ENCODE measurements at places on chromosomes 2 and 18. TPM values are rescaled to one million over a fixed set of nuclear protein-coding genes. Genes with fewer than 3 reads are reported as not detected.

- peaks cover 17% of the 10 kb centered on the region for H3K27me3 ChIP-seq
- peaks cover 4% of the 10 kb centered on the region for H3K4me1 ChIP-seq
- H3K36me3 ChIP-seq = no peaks in the 10 kb centered on the region
- no peak for DNase-seq
- no peak overlapping the region for H3K4me3 ChIP-seq
Observed at GRCh38 chr18:59265974-59266369, 7.3 kb downstream of the RAX start.

- H3K4me3 ChIP-seq = no peak overlapping the region
- no peak overlapping the region for H3K27ac ChIP-seq
- peaks cover 4% of the 10 kb centered on the region for H3K36me3 ChIP-seq
- no peaks in the 10 kb centered on the region for H3K27me3 ChIP-seq
Observed at GRCh38 chr2:234015861-234016260, 34.6 kb upstream of the SPP2 start.

- H3K27ac ChIP-seq = no peak overlapping the region
- H3K36me3 ChIP-seq = no peaks in the 10 kb centered on the region
- DNase-seq = no peak
- H3K27me3 ChIP-seq = no peaks in the 10 kb centered on the region
- no peaks in the 10 kb centered on the region for H3K4me1 ChIP-seq
Observed at GRCh38 chr2:23492921-23493320, 107.9 kb downstream of the KLHL29 start.

DNA sequence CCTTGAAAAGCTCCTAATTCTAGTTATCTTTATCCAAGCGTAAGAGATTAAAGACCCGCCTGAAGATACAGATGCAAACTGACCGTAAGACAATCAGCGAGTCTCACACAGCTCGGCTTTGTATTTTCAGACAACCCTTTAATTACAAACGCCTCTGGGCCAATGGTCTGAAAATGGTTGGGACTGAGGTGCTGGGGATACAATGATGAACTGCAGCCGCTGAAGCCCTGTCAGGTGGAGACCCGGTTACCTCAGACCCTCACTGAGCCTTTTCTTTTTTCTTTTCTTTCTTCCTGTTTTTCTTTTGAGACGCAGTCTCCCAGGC, 715 bp upstream of the CFAP36 start:
- no peaks in the 10 kb centered on the region for H3K36me3 ChIP-seq
- no peaks in the 10 kb centered on the region for H3K4me1 ChIP-seq
- H3K4me3 ChIP-seq = peak overlapping the region; percentile 85
- peak overlapping the region; percentile 62 for H3K27ac ChIP-seq
- DNase-seq = no peak

DNA sequence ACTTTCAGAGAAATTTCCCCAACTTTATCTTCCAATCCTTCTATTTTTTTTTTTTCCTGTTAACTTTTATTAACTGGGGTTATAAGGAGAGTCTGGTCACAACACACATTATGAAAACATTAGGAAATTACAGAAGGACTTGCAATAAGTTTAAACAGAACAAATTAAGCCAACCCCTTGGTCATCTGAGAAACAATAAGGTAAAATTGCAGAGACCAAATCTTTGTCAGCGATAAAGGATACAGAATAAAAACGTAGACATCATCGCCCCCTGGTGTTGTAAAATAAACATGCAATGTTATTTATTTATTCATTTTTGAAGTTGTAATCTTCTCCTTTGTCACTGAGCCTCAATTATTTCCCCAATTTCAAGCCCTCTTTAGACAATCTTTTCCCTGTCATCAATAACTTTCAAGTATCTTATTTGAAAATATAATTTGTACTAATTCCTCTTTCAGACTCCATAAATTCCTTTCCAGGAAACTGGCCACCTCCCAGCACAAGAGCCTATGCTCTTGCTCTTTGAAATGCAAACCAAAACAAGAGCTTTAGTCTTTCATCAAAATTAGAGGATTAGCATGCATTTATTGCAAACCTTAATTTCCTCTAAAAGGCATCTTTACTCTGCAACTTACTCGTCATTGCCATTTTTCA, 19.5 kb downstream of the G6PC2 start:
- H3K27me3 ChIP-seq = no peaks in the 10 kb centered on the region
- H3K4me3 ChIP-seq = no peak overlapping the region
- H3K27ac ChIP-seq = no peak overlapping the region
- DNase-seq = no peak

DNA sequence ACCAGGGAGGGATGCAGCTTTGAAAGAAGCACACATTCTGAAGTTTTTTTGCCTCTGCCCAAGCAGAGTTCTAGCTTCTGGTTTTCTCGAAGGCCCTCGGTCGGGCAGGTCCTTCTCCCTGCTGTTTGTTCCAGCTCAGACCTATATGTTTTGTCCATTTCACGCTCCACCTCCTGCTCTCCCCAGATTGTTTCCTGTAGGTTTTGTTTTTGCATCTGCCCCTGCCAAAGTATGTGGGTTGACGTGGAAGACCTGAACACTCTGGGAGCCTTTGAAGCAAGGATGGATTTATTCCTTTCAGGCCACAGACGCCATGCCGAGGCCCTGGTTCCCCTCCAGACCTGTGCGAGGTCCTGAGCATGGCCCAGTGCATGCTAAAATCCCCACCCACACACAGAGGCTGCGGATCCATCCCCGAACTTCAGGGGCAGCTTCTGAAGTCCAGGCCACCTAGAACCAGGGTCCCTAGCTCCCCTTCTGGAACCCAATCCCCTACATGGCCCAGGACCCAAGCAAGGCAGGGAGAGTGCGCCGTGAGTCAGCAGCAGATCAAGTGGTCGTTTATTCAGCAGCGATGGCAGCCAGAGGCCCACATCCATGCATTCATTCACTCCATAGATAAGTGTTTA, 205.4 kb downstream of the KLHL29 start:
- no peaks in the 10 kb centered on the region for H3K4me1 ChIP-seq
- H3K27me3 ChIP-seq = no peaks in the 10 kb centered on the region
- no peak for DNase-seq

DNA sequence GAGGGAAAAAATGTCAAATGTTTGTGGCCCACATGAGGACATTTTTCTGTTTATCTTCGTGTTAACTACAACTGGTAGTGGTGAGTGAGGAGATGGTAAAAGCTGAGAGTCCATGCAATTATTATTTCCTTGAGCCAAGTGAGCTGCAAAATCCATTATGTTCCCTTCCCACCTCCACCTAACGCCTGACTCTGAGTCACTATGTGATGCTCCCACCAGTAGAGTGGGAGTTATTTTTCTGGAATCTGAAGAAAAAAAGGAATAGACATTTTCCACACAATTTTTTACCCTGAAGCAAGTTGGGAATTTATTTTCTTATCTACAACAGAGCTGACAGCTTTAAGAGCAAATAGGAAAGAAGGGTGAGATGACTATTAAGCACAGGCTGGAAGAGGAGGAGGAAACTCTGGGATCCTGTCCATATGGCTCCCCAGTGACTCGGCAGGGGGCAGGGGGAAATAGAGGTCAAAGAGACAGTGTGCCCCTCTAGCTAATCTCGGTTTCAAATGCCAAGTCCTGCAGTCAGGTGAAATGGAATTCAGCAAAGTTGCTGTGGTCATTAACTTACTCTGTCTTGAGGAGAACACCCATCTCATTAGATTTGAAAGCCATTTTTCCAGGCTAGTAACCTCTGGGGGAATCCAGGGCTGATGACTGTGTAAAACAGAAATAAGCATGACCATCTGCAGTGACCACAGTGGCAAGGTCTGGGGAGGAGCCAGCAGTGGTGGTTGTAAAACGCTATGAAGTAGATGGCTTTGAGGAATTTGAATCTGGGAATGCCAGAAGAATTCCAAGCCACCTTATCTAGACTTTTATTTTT, 463.9 kb downstream of the STK39 start:
- H3K36me3 ChIP-seq = no peaks in the 10 kb centered on the region
- H3K4me3 ChIP-seq = no peak overlapping the region
- DNase-seq = no peak
- H3K27ac ChIP-seq = no peak overlapping the region

- no peaks in the 10 kb centered on the region for H3K4me1 ChIP-seq
- H3K4me3 ChIP-seq = no peak overlapping the region
- H3K36me3 ChIP-seq = peaks cover 4% of the 10 kb centered on the region
Observed at GRCh38 chr2:46979571-46979979, 64.0 kb upstream of the MCFD2 start.

The PPP1R1C gene
- 5.4 TPM for total RNA-seq

The TTC39C gene
- 55.1 TPM for total RNA-seq

- H3K4me3 ChIP-seq = no peak overlapping the region
- H3K4me1 ChIP-seq = peaks cover 4% of the 10 kb centered on the region
- no peaks in the 10 kb centered on the region for H3K36me3 ChIP-seq
- DNase-seq = no peak
- no peak overlapping the region for H3K27ac ChIP-seq
- no peaks in the 10 kb centered on the region for H3K27me3 ChIP-seq
Observed at GRCh38 chr2:11667866-11668637, 1.9 kb downstream of the NTSR2 start.

GRCh38 chr2:146363731-146364130, 1481.1 kb upstream of the ACVR2A start:
- no peak for DNase-seq
- no peaks in the 10 kb centered on the region for H3K4me1 ChIP-seq
- H3K27me3 ChIP-seq = no peaks in the 10 kb centered on the region
- no peaks in the 10 kb centered on the region for H3K36me3 ChIP-seq

DNA sequence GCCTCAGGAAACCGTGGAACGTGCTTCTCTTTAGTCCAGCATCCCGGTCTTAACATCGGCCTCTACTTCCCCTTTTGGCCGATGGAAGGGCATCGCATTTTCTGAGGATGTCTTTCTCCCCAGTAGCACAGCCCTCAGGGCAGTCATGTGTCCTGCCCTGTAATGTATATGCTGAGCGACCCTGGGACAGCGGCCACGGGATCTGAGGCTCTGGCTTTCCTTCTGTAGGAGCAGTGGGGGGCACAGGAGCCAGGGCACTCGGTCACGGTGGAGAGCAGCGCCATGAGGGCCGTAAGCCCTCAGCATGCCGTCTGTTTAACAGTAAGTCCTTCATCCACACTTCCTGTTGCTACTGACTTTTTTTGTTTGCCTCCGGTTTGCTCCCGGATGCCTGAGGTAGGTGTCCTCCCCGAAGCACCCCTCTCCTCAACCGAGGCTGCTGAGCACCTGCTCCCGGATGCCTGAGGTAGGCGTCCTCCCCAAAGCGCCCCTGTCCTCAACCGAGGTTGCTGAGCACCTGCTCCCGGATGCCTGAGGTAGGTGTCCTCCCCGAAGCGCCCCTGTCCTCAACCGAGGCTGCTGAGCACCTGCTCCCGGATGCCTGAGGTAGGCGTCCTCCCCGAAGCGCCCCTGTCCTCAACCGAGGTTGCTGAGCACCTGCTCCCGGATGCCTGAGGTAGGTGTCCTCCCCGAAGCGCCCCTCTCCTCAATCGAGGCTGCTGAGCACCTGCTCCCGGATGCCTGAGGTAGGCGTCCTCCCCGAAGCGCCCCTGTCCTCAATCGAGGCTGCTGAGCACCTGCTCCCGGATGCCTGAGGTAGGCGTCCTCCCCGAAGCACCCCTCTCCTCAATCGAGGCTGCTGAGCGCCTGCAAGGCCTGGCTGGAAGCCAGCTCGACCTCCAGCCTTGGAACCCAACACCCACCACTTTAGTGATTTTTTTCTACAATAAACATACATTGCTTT, 169.3 kb downstream of the HDAC4 start:
- no peak for DNase-seq
- no peak overlapping the region for H3K27ac ChIP-seq
- H3K27me3 ChIP-seq = no peaks in the 10 kb centered on the region
- H3K36me3 ChIP-seq = no peaks in the 10 kb centered on the region
- no peak overlapping the region for H3K4me3 ChIP-seq

The SERPINB2 gene
- not detected for total RNA-seq

- H3K4me1 ChIP-seq = no peaks in the 10 kb centered on the region
- H3K36me3 ChIP-seq = no peaks in the 10 kb centered on the region
- DNase-seq = peak; percentile 8
- no peaks in the 10 kb centered on the region for H3K27me3 ChIP-seq
- H3K27ac ChIP-seq = no peak overlapping the region
- no peak overlapping the region for H3K4me3 ChIP-seq
Observed at GRCh38 chr2:112920923-112921532, 10.1 kb downstream of the IL37 start.

The MYL12B gene
- 111 TPM for total RNA-seq

GRCh38 chr2:195368249-195369217, 288.5 kb upstream of the SLC39A10 start:
- H3K27ac ChIP-seq = no peak overlapping the region
- no peaks in the 10 kb centered on the region for H3K27me3 ChIP-seq
- H3K4me1 ChIP-seq = no peaks in the 10 kb centered on the region
- no peaks in the 10 kb centered on the region for H3K36me3 ChIP-seq

The C2orf92 gene
- total RNA-seq = 3.5 TPM

GRCh38 chr18:63307551-63308200, 11.9 kb downstream of the BCL2 start:
- peak overlapping the region; percentile 3 for H3K27ac ChIP-seq
- no peak for DNase-seq
- no peak overlapping the region for H3K4me3 ChIP-seq
- H3K27me3 ChIP-seq = no peaks in the 10 kb centered on the region

The IL36G gene
- total RNA-seq = not detected

- no peaks in the 10 kb centered on the region for H3K36me3 ChIP-seq
- H3K4me3 ChIP-seq = no peak overlapping the region
- H3K27ac ChIP-seq = no peak overlapping the region
- no peaks in the 10 kb centered on the region for H3K4me1 ChIP-seq
- no peaks in the 10 kb centered on the region for H3K27me3 ChIP-seq
- no peak for DNase-seq
Observed at GRCh38 chr2:106868275-106868674, 17.7 kb downstream of the ST6GAL2 start.

DNA sequence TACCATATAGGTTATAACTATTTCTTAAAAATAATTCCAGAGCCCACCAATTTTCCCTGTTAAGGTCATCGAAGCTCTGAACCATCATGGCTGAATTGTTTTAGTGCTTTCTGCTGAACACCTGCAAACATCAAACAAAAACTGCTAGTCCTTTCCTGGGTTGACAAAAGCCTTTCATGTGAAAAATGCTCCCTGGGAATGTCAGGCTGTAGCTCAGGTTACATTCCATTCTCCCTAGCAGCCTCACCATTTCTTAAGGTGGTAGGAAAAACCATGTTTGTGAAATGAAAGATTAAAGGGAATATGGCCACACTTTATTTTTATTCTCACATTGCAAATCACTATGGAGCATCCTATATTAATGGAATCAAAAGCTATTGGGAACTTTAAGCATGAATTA, 5.7 kb downstream of the TCF4 start:
- no peaks in the 10 kb centered on the region for H3K36me3 ChIP-seq
- H3K4me1 ChIP-seq = no peaks in the 10 kb centered on the region
- H3K4me3 ChIP-seq = no peak overlapping the region
- no peak overlapping the region for H3K27ac ChIP-seq
- H3K27me3 ChIP-seq = no peaks in the 10 kb centered on the region

- no peak overlapping the region for H3K4me3 ChIP-seq
- no peak overlapping the region for H3K27ac ChIP-seq
- no peaks in the 10 kb centered on the region for H3K36me3 ChIP-seq
Observed at GRCh38 chr2:239947729-239948045, 77.5 kb downstream of the NDUFA10 start.
